ENCODE measurements at places on chromosomes 16 and 17.

DNA sequence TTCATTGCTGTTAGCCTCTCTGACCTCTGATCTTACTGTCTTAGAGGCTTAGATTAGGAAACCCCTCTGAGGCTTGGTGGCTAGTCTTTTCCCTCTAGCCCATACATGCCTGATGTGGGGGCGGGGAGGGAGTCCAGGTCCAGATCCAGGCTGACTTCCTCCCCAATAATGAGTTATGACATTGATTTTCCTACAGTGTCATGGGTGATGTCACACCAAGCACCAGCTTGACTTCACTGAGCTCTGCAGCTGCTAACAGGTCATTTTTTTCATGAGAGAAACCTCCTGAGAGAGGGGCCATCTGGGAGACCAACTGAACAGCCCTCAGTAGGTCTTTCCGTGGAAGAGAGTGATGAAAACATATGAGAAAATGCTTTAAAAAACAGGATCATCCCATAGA lies 180.2 kb upstream of the N4BP1 start:
- DNase-seq, result no peak

GRCh38 chr16:88967830-88968588 lies 9.0 kb downstream of the CBFA2T3 start:
- DNase-seq, result no peak

GRCh38 chr16:424623-425081 lies 797 bp upstream of the RAB11FIP3 start:
- no peak for DNase-seq

- DNase-seq, result no peak
Observed at GRCh38 chr16:56970934-56971767, 9.4 kb downstream of the CETP start.

DNA sequence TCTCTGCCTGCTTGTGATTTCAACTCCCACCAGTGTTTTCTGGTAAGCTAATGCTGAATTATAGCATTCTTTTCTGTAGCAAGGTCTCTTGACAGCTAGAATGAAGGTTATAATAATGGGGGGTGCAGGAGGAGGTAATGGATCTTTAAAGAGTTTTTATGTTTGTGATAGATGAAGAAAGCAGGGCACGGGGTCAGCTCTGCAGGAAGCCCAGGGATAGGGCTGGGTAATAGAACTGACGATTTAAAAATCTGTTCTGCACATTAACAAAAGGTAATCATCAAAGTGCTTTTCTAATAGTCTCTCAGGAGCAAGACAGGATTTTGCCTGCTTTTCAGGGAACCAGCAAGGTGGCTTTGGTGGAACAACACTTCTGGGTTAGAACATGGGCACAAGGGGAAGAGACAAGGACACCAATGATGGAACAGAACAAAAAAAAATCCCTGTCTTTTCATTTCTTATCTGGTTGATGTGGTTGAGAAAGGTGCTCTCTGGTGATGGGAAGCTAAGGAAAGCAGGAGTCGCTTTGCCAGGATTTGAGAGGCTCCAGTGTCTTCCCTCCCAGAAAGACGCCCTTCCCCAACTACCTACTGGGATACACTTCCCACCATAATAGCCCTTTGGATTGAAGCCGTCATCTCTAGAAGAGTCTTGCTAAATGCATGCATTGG lies 263.1 kb downstream of the PHKB start:
- DNase-seq, result no peak

GRCh38 chr16:69886726-69887125 lies 64.4 kb upstream of the CLEC18A start:
- no peak for DNase-seq

DNA sequence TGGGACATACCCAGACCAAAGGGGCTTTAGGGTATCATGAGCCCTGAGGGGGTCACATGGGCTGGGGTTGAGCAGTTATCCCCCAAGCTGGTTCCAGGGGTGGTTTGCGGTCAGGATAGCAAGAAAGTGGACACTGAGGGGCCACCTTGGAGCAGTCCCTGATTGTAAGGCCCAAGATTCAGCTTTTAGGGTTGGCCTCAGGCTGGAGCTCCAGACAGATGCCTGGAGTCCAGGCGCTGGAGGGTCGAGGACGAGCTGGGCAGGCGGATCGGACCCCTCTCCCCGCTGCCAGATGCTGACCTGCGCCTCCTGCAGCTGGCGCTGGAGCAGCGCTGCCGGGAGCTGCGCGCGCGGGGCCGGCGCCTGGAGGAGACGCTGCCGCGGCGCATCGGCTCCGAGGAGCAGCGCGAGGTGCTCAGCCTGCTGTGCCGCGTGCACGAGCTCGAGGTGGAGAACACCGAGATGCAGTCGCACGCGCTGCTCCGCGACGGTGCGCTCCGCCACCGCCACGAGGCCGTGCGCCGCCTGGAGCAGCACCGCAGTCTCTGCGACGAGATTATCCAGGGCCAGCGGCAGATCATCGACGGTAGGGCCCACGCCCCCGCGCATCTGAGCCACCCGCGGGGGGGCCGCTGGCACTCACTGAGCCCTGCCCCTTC lies 10.0 kb downstream of the BTBD17 start:
- no peak for DNase-seq

- DNase-seq, result no peak
Observed at GRCh38 chr17:79050551-79050950, 24.1 kb upstream of the ENGASE start.

DNA sequence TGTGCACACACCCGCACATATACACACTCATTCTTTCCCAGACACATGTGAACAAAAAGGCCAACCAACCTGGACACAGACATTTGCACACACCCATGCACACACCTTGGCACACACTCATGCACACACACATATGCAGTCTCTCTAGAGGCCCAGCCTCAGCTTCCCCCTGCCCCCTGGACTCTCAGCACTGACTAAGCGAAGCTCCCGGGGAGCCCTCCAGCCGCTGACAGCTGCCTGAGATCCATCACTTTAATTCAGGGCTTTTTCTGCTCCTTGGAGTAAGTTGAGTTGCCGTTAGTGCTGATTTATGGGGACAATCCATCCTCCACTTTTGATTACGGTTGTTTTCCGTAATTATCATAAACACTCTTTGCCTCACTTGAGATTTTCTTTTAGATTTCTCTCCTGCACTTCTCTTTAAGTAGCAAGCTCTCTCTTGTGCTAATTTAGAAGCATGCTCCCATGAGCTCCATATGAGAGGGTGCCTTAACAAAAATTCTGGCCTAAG lies 158.6 kb upstream of the CDC42EP4 start:
- no peak for DNase-seq

- no peak for DNase-seq
Observed at GRCh38 chr16:88502371-88502770, 49.3 kb downstream of the ZFPM1 start.

- no peak for DNase-seq
Observed at GRCh38 chr17:41618341-41619035, 5.9 kb downstream of the KRT17 start.

DNA sequence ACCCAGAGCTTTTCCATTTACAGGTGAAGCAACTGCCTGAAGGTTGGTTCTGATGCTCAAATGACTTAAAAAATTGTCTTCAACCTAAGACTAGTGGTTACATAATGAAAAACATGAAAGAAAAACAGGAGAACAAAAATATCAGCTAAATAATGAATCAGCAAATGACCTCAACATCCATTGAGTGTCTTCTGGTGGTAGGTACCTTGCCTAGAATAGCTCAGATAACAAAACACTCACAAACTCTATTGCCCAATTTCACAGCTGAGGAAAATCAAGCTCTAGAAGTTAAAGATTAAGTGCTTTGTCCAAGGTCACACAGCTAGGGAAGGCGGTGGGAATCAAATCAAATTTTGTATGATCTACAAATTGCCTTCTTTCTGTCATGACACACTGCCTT lies 304.6 kb upstream of the CDH11 start:
- DNase-seq, result no peak

GRCh38 chr16:85614338-85615013 lies 1.4 kb downstream of the GSE1 start:
- DNase-seq, result no peak

GRCh38 chr17:72613396-72613795 lies 479.1 kb downstream of the SLC39A11 start:
- no peak for DNase-seq

Data from DMS79 (cell line).